GM12878 (cell line): ENCODE measurements at places on chromosomes 3 and 15. TPM values are rescaled to one million over a fixed set of nuclear protein-coding genes. Genes with fewer than 3 reads are reported as not detected.

Gene MB21D2
- 16.1 and 16.6 TPM in 2 replicates for total RNA-seq

Gene IQCH
- total RNA-seq, result 0.41 and 0.96 TPM in 2 replicates

Gene UBR1
- total RNA-seq, result 17.2 and 20.6 TPM in 2 replicates

Gene CPN2
- 0.05 TPM in 1 of 2 replicates, not detected in the other for total RNA-seq

Gene FRMD5
- 0.64 and 0.77 TPM in 2 replicates for total RNA-seq

Gene GOLGA8B
- 118 and 147 TPM in 2 replicates for total RNA-seq

Gene TRAT1
- total RNA-seq, result 0.18 and 0.56 TPM in 2 replicates

Gene ZNF80
- total RNA-seq, result not detected in 2 replicates

Gene C3orf70
- 0.05 TPM in 1 of 2 replicates, not detected in the other for total RNA-seq
